ENCODE measurements at places on chromosomes 12 and 14. TPM values are rescaled to one million over a fixed set of nuclear protein-coding genes. Genes with fewer than 3 reads are reported as not detected.

- no peak for DNase-seq
Measured at GRCh38 chr14:72549854-72550253, 344.0 kb downstream of the DPF3 start.

DNA sequence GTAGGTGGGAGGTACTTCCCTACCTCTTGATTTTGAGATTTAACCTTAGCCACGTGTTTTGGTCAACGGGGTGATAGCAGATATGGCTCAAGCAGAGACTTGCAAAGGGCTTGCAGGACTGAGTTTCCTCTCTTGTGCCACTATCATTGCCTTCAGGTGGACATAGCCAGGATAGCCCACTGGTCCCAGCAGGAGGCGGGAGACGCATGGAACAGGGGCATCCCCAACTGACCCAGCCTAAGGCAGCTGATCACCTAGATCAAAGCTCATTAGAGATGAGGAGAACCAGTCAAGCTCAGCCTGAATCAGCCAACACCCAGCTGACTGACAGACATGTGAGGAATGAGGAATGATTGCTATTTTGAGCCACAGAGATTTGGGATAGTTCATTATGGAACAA, 49.6 kb downstream of the CALM1 start:
- no peak for DNase-seq

- no peak for DNase-seq
Measured at GRCh38 chr14:60867503-60868172, 113.2 kb downstream of the TRMT5 start.

DNA sequence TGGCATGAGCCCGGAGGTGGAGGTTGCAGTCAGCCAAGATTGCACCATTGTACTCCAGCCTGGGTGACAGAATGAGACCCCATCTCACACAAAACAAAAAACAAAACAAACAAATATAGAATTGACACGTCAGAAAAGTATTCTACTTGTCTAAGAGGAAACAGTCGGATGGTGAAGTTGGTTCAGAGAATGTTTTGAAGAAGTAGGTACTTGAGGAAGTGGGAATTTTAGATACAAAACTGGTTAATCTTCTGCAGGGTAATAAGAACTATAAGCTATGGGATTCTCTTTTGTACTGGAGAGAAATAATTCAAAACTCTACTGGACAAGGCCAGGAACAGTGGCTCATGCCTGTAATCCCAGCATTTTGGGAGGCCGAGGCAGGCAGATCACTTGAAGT, 14.6 kb upstream of the TCTN1 start:
- DNase-seq = no peak

DNA sequence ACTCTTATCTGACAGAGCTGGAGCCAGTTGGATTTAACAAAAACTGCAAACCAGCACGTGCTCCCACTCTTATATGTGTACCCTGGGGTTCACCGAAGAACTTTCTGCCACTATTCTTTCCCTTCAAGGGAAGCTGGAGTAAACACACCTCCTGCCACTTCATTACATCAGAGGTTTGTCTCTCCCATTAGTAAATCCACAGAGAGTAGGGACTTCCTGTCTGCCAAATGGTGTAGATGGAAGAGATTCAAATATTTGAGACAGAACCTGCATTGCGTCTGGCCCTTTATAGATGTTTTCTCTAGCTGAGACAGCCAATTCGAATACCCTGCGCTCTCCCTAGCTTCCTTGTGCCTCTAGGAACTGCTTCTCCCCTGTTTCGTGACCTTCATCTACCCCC, 29.1 kb upstream of the AEBP2 start:
- DNase-seq = no peak

- no peak for DNase-seq
Measured at GRCh38 chr12:114342656-114343055, 63.3 kb downstream of the TBX5 start.

- DNase-seq = no peak
Measured at GRCh38 chr12:3718100-3718499, 34.8 kb downstream of the CRACR2A start.

DNA sequence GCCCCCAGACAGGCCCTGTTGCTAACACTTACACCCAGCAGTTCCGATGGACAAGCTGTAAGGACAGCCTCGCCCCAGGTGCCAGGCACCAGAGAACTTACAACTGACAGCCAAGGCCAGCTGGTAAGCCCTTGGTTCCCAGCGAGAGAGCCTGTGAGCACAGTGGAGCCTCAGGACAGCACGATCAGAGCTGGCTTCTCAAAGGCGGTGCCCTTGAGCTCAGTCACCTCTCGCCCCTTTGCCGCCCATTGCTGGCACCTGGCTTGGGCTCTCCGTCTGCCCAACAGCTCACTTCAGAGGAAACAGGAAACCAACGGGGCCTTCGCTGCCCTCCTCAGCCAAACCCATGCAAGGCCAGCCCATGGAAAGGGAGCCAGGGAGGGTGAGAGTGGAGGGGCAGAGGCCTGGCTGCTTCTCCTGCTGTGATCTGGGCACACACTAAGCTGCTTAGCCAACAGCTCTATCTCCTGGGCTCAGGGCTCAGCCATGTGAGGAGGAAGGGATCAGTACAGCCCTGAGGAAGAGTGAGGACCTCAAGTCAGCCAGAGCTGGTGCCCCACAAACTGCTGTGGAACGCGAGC, 98.5 kb downstream of the SINHCAF start:
- DNase-seq = no peak

Gene GPRC5D
- polyA plus RNA-seq = 1.1 TPM

Gene GLT1D1
- 2.3 TPM for polyA plus RNA-seq

Gene OTOGL
- polyA plus RNA-seq = 0.62 TPM

Measured in right lung (tissue), 10 donors.